RPMI8226 (cell line): ENCODE measurements at places on chromosomes 11 and 22.

- DNase-seq, result no peak
Measured at GRCh38 chr11:66420671-66421476, at the start of gene NPAS4. Gene NPAS4, plus strand, starts transcription at chr11:66421035. Its CDS starts 145 bp downstream, at chr11:66421180.

DNA sequence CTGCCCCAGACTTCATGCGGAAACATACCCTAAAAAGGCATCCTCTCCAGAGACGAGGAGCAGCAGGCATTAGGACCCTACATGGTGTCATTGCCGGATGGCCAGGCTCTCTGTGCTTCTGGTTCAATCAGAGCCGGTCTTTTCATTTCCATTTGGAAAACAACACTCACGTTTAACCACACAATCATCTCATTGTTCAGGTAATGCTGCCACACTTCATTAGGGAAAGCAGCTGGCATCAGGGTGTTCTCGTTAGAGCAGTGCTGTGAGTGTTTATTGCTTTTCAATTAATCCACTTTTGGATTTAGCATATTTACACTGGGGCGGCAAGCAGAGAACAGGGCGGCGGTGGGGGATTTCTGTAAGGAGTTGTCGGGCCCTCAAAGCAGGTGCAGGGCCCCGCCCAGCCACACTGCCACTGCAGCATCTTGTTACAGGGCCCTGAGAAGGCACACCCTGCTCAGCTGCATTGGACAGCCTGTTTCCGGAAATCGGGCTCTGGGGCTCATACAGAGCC, 338.6 kb downstream of the SHANK2 start:
- DNase-seq, result peak; percentile 79

DNA sequence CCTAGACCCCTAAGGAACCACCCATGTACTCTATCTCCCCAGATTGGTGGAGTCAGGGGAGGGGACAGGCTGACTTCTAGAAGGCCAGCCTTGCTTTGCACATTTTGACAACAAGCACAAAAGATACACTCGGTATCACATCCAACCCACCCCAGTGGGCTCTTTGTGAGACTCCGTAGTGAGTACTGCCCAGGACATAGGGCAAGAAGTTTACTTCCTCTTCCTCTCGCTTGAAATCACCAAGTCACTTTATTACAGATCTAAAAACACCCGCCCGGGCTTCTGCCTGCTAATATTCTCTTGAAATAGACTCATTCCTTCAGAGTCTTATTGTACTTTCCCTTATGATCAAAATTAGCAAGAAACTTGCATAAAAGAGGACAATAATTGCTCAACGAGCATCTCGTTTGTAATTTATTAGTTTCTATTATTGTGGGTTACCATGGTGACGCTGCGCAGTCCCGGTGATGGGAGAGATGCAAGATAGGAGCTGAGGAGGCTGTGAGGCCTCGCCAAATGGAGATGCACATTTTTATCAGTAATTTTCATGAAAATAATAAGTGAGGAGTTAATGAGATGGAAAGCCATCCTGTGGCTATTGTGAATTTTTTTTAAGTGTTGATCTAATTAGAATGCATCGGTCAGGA, 96.9 kb downstream of the FEZ1 start:
- no peak for DNase-seq

DNA sequence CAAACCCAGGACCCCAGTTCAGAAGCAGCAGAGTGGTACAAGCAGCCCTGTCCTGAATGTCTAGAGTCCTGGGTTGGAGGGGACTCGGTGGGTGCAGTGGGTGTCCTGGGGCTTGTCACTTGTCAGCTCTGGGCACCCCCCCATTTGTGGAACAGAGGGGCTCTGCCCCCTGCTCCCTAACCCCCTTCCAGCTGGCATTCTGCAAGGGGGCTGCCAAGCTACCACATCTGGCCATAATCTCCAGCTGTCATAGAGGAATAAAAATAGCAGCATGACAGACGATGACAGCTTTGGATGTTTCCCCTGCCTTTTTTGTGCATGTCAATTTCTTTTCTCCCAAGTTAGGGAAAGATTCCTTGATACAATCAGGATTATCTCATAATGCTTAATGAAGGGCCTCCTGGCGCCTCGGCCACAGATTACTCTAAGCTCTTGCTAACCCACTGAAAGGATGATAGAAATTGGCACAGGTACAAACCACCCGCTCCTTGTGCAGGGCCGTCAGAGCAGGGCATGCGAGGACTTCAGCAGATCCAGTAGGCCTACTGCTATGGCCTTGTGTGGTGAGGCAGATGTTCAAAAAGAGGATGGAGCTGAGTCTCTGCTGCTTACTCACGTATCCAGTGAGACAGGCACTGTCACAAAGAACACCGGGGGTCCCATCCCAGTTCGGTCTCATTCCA, 83.0 kb downstream of the ISX start:
- DNase-seq, result no peak

GRCh38 chr11:20909995-20910726, 240.8 kb downstream of the NELL1 start:
- DNase-seq, result no peak

GRCh38 chr11:2440646-2441045, 3.7 kb downstream of the TRPM5 start:
- peak; percentile 38 for DNase-seq

GRCh38 chr11:68432874-68433273, 27.7 kb upstream of the PPP6R3 start:
- DNase-seq, result no peak

DNA sequence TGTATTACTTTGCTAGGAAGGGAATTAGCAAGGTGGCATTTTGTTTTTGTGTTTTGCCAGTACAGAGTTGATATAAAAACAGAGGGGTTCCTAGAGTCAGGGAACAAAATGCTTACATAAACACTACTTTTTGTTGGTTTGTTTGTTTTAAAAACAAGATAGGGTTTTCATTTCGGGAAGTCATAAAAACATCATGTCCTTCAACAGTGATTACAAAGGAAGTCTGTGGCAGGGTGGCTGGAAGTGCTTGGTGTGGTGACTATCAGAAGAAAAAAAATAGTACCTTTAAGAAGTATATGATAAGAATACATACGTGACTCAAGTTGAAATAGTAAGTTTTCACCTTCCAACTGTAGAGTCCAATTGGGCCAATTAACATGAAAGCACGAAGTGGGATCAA, 1.2 kb upstream of the IL18 start:
- no peak for DNase-seq

DNA sequence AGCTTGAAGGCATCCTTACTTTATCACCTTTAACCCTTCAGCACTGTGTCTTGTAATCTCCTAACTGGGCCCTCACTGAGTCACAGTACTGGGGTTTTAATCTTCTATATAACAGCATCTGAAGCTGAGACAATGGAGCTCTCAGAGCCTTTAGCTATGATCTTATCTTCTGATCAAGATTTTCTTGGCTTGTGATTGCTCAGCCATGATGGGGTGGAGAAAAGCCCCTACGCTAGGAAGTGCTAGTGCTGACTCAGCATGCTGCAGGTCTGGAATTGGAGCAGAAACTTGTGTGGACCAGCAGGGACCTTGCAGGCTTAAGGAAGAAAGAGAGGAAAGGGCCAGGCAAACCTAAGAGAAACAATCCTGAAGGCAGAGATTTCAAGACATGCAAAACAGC, 71.7 kb upstream of the EED start:
- DNase-seq, result no peak

DNA sequence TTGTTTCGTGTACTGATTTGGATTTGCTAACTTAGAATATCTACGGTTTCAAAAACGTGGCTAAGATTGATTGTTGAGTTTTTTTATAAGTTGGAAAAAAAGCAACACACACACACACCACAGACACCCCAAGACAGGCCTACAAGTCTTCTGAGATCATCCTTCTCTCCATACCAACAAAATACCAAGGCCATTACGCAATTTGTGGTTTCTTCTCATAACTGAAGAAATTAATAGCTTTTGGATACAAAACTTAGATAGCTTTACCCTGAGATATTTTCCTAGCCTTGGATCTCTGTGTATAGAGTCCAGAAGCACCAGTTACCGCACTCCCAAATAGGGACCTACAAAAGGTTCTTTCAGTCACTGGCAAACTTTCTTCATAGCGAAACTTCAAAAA, 113.6 kb downstream of the SIK3 start:
- DNase-seq, result no peak

GRCh38 chr11:72190631-72191071, 1.3 kb upstream of the FOLR1 start:
- DNase-seq, result no peak
